ENCODE measurements at places on chromosomes 1 and 21.

DNA sequence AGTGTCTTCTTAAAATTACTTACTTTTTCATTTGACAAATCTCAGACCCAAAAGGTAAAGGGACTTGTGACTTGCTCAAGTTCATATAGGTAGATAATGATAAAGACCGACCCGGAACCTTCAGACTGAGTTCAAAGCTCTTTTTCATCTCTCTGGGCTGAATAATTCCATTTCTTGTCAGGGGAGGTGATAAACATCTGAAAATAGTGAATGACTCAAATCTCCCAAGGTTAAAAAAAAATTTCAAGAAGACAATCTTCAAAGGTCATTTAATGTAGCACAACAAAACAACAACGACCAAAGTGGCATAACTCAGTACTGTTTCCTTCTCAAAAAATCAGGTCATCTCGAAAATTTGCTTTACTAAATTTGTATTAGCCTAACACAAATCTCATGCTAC lies 20.6 kb downstream of the LUZP1 start:
- no peak for DNase-seq

DNA sequence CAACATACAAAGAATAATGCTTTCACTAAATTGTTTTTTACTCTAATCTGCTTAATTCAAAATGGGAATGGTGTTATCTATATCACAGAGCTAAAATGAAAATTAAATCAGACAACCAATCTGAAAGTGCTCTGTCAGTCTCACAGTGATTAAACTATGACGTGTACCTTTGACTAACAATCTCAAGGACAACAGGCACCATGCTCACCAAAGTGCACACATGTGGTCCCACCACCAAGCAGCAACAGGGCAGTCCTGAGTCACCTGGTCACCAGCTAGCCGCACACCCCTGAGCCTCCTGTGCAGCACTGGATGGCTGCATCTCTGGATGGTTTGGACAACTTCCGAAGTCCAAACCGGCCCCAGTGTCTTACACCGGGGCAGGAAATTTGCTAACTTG lies 54.5 kb upstream of the NADK start:
- DNase-seq = no peak

- DNase-seq = peak; percentile 26
Observed at GRCh38 chr1:206982216-206982615, 12.0 kb upstream of the FCAMR start.

DNA sequence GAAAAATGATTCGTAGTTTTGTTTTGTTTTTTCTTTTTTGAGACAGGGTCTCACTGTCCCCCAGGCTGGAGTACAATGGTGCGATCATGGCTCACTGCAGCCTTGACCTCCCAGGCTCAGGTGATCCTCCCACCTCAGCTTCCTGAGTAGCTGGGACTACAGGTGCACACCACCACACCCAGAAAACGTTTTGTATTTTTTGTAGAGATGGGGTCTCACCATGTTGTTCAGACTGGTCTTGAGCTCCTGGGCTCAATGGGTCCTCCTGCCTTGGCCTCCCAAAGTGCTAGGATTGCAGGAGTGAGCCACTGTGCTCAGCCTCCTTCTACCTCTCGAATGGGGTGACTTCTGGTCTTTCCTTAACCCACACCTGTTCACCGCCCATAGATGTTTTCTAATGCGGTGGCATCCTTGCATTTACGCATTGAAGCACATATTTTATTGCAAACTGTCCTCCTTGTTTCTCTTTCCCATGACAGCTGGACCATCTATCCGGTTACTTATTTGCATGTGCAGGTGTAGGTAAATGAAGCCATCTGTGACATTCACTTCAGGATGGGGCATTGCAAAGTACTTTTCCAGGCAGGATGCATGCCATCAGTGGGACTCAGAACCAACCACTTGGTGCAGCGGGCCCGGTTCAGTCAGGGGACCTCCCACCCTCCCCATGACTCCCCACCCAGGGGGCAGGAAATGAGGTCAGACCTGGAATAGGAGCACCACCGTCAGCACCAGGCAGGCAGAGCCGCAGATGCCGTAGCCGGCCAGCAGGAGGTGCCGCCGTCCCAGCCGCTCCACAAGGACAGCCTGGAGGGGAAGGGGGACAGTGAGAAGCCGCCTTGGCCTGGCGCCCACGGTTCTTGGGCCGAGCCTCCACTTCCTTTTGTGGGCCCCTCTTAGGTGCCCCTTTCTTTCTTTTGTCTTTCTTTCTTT lies 16.5 kb downstream of the SLC2A7 start:
- no peak for DNase-seq

DNA sequence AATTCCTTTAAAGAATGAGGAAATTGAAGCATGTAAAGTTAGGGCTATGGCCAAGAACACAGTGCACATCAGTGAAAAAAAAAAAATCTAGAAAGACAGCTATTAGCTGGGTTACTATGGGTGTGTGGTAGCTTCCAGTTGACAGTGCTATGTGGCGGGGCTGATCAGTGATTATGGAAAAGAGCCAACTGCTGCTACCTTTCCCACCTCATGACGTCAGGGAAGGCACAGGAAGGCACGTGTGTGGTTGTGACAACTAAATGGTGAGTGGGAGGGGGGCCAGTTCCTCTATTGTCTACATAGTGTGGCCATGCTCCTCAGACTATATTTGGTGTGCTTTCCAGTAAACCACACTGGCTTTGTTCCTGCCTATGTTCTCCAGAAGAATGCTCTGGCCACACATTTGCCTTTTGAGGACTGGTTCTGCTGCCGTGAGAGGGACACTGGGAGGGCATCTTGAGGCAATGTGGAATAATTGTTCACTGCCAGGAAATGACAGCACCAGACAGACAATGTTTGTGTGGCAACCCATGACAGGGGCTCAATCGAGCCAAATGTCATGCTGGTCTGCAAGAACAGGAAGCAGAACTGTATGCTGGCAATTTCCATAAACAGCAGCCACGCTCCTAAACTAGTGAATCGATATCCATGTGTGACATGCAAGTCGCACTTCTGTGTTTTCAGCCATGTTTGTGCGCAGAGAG lies 3.0 kb upstream of the SDE2 start:
- peak; percentile 50 for DNase-seq

- no peak for DNase-seq
Observed at GRCh38 chr1:6783936-6784559, 1.2 kb upstream of the CAMTA1 start.

DNA sequence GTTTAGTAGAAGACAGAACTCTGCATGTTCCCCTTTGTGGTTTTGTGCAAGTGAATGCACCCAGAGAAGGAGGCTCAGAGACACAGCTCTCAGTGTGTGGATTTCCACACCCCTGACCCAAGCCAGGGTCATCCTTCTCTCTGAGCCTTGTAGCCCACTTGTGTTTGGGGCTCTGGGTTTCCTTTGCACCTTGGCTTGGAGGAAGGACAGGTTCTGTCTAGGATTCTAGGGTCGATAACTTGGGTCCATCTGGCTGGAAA lies 27.2 kb downstream of the MYOG start:
- DNase-seq = no peak

GRCh38 chr1:237507005-237507404 lies 383.7 kb downstream of the ZP4 start:
- DNase-seq = no peak

DNA sequence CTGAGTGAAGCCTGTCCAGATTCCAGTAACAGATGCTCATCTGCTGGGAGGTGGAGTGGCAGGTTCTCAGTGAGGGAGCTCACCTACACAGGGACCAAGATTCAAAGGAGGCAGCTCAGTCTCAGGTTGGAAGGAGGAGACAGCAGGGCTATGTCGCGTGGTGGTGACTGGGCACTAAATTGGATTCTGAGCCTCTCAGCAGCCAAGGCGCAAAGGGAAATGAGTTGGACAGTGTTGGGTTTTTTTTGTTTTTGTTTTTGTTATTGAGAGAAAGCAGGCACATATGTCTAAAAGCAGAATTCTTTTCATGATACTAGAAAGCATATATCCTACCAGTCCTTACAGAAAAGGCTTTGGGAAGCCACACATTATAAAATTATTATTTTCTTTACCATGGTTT lies 26.2 kb downstream of the UMODL1 start:
- DNase-seq = no peak

DNA sequence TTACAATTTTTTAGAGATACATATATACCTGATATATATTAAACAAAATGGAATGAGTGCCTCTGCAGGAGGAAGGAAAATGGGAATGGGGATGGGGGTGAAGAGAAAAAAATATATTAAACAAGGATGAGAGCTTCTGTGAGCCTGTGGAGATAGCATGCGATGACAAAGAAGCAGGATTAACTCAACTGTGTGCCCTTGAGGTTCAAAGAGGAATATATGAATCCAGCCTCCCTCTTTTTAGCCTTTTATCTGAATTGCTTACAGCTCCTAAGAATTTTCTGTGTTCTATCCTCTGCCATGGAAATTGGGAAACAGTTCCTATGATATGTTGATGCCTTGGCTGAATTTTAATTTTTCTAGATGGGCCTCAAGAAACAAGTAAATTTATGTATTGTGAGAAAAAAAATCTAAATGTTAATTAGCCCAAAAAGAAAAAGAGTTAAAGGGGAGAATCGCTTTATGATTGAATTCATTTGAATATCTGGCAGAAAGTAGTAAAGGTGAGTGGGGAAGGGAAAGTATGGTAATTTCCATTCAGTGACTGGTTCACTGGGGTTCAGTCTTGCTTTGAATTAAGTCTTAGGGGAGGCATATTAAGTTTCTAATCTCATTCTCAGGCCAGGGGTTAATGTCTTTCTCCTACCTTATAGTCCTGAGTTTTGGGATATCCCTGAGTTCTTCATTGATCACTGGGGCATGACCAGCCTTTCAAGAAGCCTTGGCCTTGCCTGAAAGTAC lies 106.3 kb upstream of the HMCN1 start:
- no peak for DNase-seq
